ENCODE measurements at places on chromosomes 5 and 9.

DNA sequence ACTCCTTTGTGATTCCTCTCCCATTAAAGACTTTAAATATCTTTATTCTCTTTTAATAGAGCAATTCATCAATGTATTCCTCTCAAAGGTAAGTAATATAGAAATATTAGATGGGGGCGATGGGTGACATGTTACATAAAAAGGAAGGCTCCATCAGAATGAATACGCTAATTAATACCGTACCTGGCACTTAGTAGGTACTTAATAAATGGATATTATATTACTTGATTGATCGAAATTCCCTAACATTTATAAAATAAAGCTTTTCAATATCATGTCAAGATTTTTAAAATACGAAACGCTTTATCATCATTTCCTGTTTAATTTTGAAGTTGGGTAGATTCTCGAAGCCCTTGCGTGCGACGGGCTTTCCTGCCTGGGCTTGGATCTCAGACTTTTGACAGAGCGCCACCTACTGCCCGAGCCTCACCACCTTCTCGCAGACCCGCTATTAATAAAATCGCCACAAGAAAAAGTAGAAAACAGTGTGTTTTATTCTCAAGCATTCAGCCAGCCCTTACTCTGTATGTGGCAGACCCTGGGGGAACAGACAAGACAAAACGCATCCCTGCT, 99.4 kb downstream of the C5orf15 start:
- peak; percentile 85 for DNase-seq

GRCh38 chr9:132032238-132032950, 47.3 kb downstream of the MED27 start:
- DNase-seq = no peak

- no peak for DNase-seq
These were observed 295.7 kb upstream of the TUT7 start for GRCh38 chr9:86649913-86650312.

GRCh38 chr5:62306323-62306895, 403 bp downstream of the KIF2A start:
- no peak for DNase-seq

- DNase-seq = peak; percentile 86
These were observed 289.5 kb downstream of the DOCK8 start for GRCh38 chr9:503881-504852.

- no peak for DNase-seq
These were observed 107.4 kb downstream of the ZNF462 start for GRCh38 chr9:106970219-106970975.

DNA sequence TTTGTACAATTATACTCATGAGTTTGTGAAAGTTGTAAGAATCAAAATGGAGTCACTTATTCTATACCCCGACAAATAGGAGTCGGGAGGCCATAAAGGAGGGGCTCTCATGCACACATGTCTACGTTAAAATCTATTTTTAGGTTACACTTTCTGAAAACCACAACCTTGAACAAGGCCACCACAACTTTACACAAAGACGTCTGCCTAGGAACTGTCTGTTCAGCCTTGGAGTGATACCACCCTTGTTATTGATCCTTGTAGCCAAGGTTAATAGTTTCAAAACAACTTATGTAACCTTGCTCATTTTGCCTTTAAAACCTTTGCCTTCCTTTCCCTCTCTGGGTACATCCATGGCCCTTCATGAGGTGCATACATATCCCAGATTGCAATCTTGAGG, 4.1 kb upstream of the NDFIP1 start:
- DNase-seq = no peak

GRCh38 chr5:10935536-10935935, 174.5 kb upstream of the DAP start:
- no peak for DNase-seq

DNA sequence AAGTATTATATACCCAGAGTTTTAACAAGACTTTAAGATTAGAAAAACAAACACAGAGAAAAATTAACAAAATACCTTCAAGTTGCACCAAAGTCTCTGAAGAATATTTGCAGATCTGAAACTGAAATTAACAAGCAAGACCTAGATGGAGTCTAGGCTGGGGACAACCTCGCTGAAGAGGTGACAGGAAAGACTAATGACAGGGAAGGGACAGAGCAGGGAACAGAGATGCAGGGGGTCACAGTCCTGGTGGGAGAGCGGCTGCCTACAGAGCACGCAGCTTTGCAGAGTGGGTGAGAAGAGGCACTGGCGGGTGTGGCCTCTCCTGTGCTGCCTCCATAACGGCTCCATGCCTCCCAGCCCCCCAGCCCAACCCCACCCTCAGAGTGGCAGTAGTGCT, 13.5 kb downstream of the RETREG1 start:
- no peak for DNase-seq

GRCh38 chr5:98458004-98458403, 315.5 kb upstream of the RGMB start:
- no peak for DNase-seq

GRCh38 chr9:29297592-29297991, 1724.3 kb upstream of the C9orf72 start:
- DNase-seq = no peak

DNA sequence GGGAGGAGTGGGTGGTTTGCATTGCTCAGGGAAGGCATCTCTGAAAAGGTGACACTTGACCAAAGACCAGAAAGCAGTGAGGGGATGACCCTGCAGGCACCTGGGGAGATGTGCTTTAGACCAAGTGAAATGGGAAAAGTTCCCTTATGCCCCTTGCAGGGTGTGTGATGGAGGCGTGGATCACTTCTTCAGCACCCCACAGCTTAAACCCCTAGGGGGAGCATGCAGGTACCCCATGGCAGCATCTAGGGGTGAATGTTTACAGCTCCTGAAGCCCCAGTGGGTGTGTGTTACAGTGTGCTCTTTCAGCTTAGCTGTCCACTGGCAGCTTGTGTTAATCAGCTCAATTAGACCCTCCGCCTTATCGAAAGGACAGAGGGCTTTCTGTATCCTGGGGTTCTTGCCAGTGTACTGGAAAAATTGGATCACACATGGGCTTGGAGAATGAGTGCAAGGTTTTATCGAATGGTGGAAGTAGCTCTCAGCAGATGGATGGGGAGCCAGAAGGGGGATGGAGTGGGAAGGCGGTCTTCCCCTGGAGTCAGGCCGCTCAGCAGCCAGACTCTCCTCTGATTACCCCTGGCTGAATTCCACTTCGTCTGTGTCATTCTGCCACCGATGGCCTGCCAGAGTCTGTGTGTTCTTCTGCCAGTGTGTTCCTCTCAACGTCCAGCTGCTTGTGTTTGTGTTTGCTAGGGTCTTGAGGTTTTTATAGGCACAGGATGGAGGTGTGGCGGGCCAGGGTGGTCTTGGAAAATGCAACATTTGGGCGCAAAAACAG, 6.3 kb downstream of the BHMT2 start:
- peak; percentile 46 for DNase-seq

- no peak for DNase-seq
These were observed 31.4 kb upstream of the MTAP start for GRCh38 chr9:21770871-21771560.

- no peak for DNase-seq
These were observed 47.6 kb upstream of the SHOC1 start for GRCh38 chr9:111842313-111842712.

DNA sequence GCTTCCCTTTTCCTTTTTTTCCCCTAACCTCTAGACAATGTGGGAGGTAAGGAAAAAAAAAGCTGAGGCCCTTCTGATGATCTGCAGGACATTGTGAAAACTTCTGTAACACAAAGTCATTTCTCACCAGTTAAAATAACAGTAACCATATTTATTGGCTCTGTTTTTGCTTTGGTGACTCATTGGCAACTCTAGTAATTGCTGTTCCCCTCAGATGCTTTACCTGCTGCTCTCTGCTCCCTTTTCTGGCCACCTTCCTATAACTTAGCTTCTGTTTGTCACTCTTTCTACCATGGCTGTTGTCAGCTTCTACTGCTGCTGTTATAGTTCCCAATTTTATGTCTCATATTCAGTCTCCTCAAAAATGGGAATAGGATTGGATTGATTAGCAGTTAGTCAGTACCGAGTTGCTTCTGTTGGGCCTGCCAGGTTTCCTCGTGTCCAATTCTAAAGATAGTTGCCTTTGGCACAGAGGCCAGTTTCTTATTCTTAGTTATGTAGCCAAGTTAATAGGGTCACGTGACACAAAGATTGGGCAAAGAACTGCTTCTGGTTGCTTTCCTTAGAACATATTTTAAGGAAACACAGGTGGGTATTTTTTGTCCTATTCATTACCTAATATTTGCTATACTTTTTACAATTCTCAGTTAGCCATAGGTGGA, 16.8 kb downstream of the SCAMP1 start:
- DNase-seq = no peak

GRCh38 chr9:131739959-131740648, at the start of gene RAPGEF1:
TSS of gene RAPGEF1 (minus strand) at chr9:131740076. CDS start at chr9:131739830, 246 bp downstream.
- peak; percentile 85 for DNase-seq

- DNase-seq = no peak
These were observed 12.9 kb upstream of the PAM start for GRCh38 chr5:102742215-102742614.
